ENCODE measurements at places on chromosomes 5 and 9.

GRCh38 chr9:16100537-16101091, 547.8 kb downstream of the CCDC171 start:
- DNase-seq, result no peak

DNA sequence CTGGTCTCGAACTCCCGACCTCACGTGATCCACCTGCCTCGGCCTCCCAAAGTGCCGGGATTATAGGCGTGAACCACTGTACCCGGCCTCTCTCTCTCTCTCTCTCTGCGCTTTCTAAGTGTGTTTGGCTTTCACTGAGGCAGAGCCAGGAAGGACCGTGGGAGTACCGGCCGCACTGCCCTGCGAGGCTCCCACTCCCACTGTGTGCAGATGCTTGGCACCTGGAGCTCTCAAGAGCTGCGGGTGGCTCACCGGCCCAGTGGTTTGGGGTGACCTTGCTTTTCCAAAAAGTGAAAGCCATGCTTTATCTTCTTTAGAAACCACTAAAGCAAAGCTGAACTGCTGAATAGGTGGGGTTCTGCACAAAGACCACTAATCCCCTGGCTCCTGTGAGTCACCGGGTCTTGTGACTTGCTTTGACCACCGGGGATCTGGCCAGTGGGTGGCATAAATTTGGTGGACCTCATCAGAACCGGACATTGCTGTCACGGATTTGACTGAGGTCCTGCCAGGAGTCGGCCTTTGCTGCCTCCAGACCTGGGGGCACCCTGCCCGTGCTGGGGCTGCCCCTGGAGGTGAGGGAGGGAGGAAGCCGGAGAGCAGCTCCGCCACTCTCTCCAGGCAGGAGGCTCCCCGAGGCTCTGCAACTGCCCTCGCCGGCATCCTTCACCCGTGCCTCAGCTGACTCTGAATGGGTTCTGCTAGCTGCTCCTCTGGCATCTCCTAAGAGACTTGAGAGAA, 228.9 kb downstream of the FANCC start:
- no peak for DNase-seq

DNA sequence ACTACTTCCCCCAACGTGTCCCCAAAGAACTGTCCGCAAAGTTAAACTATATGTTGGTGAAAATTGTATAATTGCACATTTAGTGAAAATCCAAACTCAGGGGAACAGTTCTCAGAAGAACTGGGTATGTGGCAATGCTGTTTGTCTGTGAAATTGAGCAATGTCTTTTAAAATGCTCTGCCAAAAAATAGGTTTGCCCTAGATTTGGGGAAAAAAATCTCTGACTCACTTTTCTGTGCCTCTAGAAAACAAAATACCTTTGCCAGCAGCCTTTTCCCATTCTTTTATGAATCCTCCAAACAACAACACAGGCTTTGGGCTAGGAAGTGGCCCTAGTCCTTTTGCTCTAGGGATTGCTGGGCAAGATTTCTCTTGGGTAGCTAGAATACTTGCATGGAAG, 37.4 kb upstream of the ZNF608 start:
- no peak for DNase-seq

DNA sequence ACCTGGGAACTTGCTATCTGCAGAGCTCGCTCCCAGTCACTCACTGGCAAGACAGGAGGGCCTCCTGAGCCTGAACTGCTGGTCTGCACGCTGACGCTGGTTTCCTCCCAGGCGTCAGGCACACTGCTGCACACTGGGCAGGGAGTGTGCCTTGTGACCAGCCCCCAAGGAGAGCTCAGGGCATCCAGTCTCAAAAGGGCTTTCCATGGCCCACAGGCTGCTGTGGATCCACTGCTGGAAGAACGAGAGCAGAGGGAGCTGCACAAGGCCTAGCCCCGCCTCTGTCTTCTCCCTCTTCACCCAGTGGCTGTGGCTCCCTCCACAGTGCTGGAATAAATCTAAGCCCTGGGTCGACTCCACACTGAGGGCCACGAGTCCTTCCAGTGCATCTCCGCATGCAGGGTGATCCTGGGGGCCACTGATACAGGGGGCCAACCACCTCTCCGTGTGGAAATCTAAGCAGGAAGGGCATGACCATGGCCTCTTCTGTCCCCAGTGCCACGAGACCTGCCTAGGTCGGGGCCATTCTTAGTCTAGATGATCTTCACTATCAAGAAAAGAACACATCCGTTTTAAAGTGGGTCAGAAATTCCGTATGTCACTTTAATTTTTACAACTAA, 93.6 kb downstream of the CAMSAP1 start:
- DNase-seq, result no peak

GRCh38 chr5:171593976-171594375, 174.5 kb downstream of the FGF18 start:
- DNase-seq, result no peak

- no peak for DNase-seq
Measured at GRCh38 chr9:130756037-130756436, 62.5 kb downstream of the EXOSC2 start.

GRCh38 chr5:17203329-17204132, 13.9 kb upstream of the BASP1 start:
- DNase-seq, result peak; percentile 76

- DNase-seq, result no peak
Measured at GRCh38 chr5:167425161-167425560, 866.3 kb upstream of the WWC1 start.

DNA sequence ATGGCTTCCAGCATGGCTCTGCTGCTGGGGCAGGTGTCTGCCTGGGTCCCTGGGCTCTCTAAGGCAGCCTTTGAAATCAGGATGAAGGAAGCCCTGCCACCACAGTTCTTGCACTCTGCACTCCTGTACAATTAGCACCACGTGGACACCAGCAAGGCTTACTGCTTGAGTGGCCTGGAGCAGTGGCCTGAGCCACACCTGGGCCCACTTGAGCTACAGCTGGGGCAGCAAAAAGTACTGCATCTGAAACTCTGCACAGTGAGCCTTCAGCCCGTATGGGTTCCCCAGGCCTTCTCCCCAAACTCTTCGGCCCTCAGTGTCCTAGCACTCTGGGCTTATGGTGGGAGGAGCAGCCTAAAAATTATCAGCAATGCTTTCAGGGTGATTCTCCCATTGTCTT, 8.0 kb upstream of the INIP start:
- peak; percentile 16 for DNase-seq

DNA sequence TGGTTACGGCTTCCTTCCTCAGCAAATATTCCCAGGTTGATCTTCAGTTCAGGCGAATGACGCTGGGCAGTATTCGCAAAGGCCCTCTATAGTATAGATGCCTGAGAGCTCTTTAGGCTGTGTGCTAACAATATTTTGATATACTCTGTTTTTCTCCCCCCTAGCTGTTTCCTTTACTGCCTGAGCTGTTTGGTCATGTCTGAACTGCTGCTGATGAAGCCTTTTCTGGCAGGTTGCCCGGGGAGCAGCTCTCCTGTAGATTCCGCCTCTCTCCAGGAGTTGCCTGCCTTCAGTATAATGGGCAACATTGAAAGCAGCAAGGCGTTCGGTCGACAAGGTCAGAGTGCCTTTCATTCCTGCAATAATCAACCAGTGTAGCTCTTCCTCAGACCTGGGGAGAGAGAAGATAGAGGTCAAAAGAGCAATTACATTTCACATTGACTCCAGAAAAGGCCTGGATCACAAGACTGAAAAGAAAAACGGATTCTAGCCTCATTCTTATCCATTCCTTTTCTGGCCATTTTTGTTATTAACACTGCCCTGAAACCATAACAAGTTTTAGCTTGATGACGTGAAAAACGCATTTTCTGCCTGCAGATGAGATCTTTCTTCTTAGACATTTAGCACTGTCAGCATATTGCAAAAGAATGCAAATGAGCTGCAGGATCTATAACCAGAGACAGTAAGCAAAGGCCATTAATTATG, 60.1 kb upstream of the ZNF608 start:
- no peak for DNase-seq

DNA sequence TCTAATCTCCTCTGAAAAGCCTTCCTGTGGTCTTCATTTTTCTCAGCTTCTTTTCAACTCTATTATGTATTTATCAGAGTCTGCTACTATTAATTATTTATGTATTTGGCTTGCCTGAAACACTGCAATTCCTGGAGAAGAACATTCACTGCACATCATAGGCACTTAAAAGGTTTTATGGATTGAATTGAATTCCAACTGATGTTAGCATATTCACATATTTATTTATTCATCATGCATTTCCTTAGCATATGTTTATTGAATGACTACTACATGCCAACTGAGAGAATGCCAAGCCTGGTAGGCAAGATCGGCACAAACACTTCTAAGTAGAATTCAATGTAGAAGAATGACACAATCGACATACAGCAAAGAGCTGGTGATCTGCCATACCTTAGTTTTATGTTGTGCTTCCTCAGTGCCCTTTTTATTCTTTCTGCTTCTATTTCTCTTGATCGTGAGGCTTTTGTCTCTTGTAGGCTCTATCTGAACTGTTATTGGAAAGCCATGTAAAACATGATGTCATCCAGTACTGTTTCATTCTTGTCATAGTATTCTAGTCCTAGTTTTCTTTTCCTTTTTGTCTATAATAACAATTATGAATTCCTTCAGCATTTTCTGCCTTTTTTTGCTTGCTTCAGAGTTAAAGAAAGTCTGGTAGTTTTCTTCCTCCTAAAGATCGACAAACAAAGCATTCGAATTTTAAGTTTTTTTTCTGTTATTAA, 454.2 kb downstream of the TLE4 start:
- DNase-seq, result no peak

- no peak for DNase-seq
Measured at GRCh38 chr5:168578538-168579487, at the start of gene PANK3. TSS of gene PANK3 (minus strand) at chr5:168579368. CDS start at chr5:168579283, 85 bp downstream.

GRCh38 chr9:95174038-95174437, 143.5 kb downstream of the FANCC start:
- no peak for DNase-seq
